ENCODE measurements at places on chromosomes 13 and 19.

DNA sequence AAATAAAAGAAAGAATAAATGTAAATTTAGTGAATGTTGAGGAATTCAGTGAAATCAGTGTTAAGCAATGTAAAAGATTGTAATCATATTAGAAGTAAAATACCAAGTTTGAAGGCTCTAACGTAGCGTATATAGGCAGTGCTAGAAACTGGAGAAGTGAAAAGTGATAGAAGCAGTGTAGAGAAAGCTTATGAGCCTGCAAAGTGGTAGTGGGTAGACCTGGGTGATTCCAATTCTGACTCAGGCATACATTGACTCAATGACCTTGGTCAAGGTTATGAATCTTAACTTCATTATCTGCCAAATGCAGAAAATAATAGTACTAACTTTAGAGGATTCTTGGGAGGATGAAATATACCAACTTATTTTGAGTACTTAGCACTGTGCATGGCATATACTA lies 4.1 kb downstream of the SLC10A2 start:
- no peak for DNase-seq

- no peak for DNase-seq
These were observed 232.2 kb downstream of the DLEU7 start for GRCh38 chr13:50611117-50611781.

GRCh38 chr19:47493378-47494210 lies 9.6 kb upstream of the KPTN start:
- no peak for DNase-seq

GRCh38 chr13:94956417-94957110 lies 244.2 kb upstream of the SOX21 start:
- no peak for DNase-seq

DNA sequence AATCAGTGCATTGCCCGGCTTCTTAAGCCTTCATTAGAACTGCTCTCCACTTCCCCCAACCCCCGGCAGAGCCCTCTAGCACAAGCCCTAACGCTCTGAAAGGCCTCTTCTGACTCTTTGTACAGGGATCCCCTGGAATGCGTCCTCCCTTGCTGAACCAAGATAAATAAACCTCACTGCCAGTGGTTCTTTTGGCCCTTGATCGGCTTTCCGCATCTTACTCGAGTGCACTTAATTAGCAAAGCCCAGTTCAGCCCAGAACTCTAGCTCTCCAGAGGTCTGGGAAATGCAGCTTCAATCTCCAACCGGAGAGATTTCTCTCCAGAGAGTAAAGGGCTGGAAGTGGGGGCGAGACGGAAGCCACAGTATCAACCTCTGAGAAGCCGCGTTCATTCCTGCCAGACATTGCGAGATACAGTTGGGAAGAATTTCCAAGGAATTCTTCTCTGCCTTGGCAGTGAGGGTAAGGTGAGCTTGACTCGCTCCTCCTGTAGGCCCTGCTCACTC lies 8.7 kb upstream of the ZNF444 start:
- DNase-seq: no peak

DNA sequence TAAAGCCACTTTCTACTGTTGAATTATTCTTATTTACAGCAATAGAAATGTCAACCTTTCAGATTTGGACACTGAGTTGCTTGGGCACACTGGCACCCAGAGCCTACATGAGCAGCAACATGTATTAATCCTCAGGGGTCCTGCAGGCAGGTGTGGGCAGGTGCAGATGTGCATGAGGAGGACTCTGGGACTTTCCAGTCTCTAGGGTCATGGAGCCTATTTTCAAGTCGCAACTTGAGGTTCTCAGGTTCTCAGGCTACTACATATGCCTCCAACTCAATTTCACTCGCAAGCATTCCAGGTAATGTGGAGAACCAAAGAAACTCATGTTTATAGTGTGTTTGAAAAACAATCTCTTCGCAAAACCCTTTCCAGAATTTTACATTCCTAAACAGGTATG lies 73.2 kb downstream of the STARD13 start:
- no peak for DNase-seq

- DNase-seq: no peak
These were observed 27.1 kb downstream of the ZNF724 start for GRCh38 chr19:23222998-23223652.

DNA sequence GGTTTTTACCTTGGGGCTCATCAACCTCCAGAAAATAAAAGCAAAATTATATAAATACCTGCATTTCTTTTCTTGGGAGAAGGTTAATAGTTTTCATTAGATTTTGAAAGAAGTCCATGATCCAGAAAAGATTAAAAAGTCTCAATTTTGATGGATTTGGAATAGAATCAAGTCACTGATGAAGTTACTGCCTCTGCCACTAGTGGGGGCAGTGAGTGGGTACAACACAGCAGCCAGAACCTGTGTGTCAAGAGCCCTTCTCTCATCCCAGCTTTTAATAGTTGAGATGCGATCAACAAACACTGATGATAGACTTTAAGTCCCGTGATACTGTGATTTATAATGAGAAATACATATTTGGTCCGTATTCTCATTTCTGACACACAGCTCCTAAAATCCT lies 686.7 kb downstream of the DIAPH3 start:
- DNase-seq: no peak

DNA sequence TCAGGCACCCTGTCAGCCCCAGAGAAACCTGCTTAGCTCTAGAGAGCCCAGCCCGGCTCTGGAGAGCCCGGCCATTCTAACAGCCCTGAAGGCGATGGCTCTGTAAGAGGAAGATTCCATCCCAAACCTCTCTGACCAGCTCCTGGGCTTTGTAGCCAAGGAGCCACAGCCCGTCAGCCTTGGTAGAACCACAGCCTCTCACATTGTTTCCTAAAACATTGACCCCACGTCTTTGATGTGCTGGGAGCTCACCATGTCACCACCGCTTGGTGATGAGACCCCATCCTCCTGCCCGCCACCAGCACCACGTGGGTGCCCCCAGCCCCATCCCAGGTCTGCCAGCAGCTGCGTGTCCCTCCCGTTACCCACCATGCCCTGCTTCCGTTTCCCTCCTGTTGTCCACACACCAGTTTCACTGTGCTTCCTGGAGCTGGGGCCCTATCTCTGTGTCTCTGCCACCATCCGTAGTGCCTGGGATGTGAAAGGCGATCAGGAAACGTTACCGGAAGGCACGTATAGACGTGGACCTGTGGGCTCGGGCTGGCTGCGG lies 94.2 kb upstream of the MCF2L start:
- DNase-seq: no peak

GRCh38 chr13:76913898-76914297 lies 27.7 kb upstream of the KCTD12 start:
- DNase-seq: no peak

DNA sequence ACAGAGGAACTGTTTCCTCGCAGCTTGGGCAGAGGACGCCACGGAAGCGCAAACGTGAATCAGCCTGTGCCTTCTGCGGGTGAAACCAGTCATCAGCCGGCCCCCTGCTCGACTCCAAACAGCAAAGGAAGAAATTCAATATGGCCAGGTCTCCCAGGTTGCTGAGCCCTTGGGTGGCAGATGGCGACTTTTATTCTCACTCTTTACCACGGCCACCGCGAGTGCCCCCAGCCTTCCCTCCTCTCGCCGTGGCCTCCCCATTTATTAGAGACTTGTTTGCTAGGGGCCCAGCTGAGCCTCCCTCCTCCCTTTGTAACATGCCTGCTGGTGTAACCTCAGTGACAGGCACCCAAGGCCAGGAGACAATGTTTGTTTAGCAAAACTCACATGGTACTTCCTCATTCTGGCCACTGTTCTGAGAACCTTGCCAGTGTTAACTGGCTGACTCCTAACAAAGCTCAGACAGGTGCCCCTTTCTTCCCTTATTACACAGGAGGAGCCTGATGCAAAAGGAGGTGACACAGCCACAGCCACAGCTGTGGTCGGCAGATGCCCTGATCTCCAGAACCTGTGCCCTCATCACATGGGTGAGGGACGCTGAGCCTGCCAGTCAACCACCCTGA lies 5.8 kb downstream of the RAB20 start:
- no peak for DNase-seq

GRCh38 chr19:41930322-41930722 lies 2.1 kb upstream of the ERFL start:
- DNase-seq: no peak

GRCh38 chr13:113561417-113562084 lies 23.0 kb upstream of the TFDP1 start:
- no peak for DNase-seq

DNA sequence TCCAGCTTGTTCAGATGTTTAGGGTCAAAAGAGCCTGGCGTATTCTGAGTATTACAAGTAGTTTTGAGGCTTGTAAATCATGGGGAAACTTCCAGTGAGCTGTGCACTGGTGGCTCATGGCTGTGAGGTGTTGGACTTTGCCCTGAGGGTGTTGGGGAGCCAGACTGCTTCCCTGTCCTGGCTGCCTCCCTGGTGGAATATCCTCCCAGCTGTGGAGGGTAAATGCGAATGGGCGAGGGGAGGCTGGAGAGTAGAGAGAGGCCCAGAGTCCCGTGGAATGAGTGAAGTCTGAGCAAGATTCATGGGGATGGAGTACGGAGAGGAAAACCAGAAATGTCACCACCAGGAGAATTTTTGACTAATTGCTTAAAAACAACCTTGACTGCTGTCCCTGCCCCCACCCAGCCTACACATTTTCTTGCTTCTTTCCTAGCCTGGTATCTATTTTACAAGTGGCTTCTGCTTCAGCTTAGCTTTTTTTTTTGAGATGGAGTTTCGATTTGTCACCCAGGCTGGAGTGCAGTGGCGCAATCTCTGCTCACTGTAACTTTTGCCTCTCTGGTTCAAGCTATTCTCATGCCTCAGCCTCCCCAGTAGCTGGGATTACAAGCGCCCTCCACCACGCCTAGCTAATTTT lies 3.7 kb downstream of the SNRPA start:
- DNase-seq: peak; percentile 42

DNA sequence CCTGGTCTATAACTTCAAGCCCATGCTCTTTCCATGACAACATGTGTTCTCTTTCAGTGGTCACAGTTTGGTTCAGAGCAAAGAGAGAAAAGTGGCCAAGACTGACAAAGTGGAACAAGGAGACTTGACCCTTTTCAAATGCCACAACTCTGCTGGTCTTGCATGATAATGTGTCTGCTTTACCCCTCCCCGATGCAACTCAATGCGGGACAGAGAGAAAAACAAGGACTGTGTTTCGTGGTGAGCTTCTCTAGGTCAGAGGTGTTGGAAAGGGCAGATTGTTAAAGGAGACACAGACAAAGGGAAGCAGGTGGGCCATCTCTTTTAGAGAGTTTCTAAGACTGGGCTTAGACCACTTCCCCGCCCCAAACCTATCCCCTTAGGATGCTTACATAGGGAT lies 61.6 kb upstream of the SERTM1 start:
- DNase-seq: no peak

DNA sequence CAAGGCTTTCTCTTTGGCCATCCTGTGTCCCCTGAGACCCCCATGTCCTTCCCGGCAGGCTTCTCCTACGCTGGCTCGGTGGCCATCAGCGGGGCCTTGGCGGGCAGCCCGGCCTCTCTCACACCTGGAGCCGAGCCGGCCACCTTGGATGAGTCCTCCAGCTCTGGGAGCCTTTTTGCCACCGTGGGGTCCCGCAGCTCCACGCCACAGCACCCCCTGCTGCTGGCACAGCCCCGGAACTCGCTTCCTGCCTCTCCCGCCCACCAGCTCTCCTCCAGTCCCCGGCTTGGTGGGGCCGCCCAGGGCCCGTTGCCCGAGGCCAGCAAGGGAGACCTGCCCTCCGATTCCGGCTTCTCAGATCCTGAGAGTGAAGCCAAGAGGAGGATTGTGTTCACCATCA lies 14.2 kb downstream of the PLEKHJ1 start:
- no peak for DNase-seq

GRCh38 chr19:2770055-2771013 lies 12.7 kb downstream of the SGTA start:
- DNase-seq: no peak

- DNase-seq: no peak
These were observed 25.2 kb downstream of the ABCC4 start for GRCh38 chr13:95276037-95276505.

DNA sequence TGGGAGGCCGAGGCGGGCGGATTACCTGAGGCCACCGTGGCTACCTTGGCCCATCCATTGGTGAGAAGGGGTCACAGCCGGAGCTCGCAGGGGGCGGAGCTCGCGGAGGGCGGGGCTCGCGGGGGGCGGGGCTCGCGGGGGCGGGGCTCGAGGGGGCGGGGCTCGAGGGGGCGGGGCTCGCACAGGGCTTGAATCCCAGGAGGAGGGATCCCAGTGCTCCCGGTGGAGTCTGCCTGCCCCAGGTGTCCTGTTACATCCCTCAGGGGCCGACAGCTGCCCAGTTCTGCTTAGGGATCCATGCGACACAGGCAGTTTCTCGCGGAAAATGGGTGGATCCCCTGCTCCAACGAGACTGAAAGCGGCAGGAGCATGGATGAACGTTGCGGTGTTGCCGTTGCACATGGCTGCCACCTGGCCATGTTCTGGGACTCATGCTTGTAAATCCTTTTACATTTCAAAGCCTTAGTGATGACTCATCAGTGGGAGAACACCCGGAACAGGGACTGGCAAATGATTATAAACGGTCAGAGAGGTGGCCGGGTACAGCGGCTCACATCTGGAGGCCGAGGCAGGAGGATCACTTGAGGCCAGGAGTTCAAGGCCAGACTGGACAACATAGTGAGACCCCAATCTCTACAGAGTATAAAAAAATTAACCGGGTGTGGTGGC lies 25.1 kb downstream of the TMPRSS9 start:
- peak; percentile 89 for DNase-seq

GRCh38 chr19:40257096-40257517 lies 28.0 kb downstream of the AKT2 start:
- DNase-seq: no peak

DNA sequence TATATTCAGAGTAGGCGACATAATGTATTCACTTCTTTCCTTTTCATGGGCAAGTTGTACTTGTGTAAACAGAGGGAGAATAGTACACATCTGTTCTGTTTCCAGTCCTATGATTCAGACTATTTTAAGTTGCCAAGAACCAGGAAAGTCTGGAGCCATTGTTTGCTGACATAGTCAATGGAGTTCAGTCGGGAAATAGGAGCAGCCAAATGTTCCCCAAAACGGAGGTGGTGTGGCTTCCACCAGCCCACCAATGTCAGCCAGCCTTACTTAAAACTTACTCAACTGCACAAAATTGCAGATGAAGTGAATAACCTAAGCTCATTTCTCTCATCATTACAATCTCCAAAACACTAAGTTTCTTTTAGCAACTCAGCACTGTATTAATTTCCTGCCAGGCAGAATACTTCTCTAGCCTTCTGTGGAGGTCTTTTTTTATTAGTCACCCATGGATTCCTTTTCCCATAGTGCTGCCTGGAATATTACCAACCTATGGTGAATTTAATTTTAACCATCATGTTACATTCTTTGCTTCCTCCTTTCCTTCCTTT lies 22.3 kb upstream of the CSNK1A1L start:
- no peak for DNase-seq

- DNase-seq: no peak
These were observed 511.6 kb upstream of the ARGLU1 start for GRCh38 chr13:107079423-107080049.

All from HuH-7 (cell line).